Lower lobe of right lung (tissue), 2 donors: ENCODE measurements at places on chromosomes 4 and X. TPM values are rescaled to one million over a fixed set of nuclear protein-coding genes. Genes with fewer than 3 reads are reported as not detected.

GRCh38 chrX:119423631-119424030, 24.5 kb downstream of the SLC25A43 start:
- DNase-seq, result no peak

DNA sequence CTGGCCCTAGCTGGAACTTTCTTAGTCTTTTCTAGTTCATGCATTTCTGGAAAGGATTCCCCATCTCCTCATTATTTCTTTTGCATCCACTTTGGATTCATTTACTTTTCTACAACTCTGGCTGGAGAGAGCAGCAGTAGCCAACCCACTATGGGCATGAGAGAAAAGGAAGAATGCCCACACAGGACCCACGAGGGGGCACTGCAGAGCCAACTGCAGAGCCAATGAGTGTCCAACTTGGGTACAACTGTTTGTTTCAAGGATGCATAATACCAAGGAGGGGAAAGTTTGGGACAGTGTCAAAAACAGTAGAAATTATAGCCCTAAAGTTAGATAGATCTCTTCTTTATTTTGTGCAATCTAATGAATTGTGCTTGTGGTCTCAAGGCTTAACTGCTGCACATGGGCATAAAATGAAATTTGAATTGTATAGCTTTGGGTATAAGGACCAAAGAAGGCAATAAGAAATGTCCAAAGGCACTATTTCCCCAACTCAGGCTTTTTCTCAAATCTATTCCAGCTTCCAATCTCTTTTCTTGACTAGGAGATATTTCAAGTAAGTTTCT, 230.6 kb downstream of the NSUN7 start:
- no peak for DNase-seq

DNA sequence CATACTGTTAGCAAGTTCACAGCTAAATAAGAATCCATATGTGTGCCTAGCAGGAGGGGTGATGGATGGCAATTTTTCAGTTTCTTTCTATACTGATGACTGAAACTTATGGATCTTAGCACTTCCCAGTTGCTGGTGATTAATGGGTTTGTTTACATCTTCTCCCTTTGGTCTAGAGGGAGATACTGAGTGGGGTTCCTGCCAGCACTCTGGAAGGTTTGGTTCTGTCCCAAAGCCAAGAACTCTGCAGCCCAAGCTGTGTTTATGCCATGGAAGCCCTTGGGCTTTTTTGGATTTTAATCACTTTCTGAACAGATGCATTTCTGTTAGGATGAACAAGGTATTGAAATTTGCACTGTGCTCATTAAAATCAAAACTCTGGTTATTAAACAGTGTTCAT, 43.5 kb downstream of the DDIT4L start:
- DNase-seq, result no peak

- no peak for DNase-seq
Measured at GRCh38 chr4:89447543-89447942, 139.9 kb upstream of the GPRIN3 start.

DNA sequence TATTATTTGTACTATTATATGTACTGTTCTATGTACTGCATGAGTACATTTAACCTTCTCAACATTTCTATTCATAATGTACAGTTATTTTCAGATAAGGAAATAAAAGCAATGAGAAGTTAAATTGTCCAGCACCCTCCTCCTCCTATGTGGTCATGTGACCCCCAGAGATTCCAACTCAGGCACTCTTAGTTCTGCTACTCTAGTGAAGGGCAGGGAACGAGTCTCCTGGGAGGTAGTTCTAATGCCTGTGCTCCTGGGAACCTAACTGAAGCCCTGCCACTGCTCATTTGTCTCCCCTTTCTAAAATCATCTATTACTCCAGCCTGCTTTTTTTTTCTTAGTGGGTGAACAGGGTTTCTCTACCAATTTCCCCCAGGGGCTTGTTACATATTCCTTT, 105.9 kb upstream of the GPRIN3 start:
- DNase-seq, result no peak

DNA sequence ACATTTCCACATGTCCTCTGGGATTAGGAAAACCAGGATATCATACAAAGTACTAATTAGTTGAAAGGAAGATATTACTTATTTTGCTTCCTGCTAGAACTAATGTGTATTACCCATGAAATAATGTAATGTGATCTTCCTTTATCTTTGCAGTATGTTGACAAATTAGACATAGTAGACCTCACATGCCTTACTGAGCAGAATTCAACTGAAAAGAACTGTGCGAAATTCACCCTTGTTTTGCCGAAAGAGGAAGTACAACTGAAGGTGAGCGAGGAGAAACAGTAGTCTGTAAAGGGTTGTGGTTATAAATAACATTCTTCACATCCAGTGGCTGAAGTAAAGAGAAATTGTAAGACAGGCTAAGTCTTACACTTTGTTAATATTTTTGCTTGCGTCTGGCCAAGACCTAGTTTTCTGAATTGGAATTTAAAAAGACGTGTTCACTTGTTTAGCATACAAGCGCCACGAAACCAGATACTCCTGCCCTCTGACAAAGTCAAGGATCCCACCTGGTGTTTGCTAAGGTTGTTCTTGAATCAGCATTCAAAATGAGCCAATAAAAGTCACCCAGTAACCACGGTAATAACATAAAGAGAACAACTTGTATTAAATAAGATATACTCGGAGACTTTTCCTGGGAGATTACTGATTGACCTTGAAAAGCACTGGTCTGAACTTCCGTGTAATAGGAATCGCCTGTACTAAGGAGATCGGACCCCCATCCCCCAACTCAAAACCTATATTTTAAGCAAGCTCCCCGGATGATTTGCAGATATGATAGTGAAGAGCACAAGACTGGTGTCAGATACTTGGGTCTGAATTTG, 16.9 kb downstream of the STAP1 start:
- no peak for DNase-seq

DNA sequence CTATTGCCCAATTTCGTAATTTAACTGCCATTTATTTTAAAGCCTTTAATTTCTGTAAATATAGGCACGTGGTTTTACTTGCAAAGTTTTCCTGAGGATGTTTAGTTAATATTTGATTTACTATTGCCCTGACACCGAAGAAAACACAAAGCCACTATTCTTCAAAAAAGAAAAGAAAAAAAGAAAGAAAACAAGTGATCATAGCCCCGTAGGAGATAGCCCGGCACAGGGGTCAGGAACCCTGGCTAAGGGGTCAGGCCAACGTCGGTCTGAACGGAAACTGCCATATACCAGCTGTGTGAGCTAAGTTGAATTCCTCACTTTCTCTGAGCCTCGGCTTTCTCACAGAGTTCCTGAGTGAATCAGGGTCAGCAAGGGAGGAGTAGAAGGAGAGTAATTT, 17.7 kb upstream of the LAMP2 start:
- DNase-seq, result no peak

DNA sequence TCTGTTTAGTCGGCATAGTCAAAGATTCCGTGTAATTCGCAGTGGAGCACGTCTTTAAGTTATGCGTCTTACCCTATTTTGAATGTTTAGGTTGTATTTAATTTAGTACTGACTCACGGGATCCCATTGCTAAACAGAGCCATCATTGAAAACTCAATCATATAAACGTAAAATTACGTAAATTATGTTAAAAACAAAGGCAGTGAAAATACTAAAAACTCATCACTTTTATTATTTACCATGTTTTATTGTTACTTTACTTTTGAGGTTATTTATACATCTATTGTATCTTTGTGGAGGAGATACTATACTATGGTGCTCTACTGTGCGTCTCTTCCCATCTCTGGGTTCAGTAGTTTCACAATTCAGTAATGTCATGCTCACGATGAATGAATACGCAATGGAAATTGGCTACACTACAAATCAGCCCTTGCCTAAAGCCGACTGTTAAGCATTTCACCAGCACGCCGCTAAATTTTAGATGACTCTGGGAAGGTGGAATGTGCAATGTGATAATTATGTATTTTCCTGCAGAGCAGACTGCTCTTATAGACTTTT, 944 bp downstream of the FUNDC2 start:
- DNase-seq, result no peak

DNA sequence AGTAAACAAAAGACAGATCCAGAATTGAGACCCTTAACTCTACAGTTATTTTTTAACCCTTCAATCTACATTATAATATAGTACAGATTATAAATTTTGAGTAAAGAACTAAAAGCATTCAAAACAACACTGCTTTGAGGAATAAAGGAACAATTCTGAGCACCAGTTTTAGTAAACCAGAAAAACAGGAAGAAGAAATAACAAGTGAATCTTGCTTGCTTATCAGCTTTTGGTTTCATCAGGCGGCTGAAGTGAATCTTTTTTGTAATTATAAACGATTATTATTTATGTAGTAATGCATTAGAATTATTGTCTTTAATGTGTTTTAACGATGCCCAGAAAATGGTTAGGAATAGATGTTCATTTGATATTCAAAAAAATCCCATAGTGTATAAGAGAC, 305.4 kb downstream of the ARAP2 start:
- DNase-seq, result no peak

GRCh38 chr4:101970547-101971155, 180.1 kb downstream of the BANK1 start:
- DNase-seq, result no peak

DNA sequence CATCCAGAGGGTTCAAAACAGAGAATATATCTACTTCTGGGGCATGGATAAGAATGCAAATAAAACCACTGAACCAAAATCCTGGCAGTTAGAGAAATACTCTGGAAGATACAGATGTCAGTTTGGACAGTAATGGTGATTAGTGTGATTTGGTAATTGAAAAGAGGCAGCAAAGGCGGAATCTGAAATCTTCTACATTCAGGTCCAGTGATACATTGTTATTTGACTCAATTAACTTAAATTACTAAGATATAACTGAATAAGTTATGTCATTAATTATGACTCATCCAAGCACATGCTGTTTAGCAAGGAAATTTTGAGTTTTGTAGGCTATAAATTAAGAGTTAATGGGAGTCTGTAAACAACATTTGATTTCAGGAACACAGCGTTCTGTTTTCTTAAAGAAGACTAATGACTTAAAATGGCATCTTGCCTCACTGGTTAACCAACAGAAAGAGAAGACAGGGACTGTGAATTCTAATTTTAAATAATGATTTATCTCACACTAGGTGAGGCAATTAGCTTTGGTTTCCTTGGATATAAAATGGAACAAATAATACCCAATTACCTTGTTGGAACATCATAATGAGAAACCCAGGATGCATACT, 937.1 kb downstream of the PDHA2 start:
- DNase-seq, result no peak

- no peak for DNase-seq
Measured at GRCh38 chr4:113179996-113180395, 130.5 kb downstream of the ANK2 start.

DNA sequence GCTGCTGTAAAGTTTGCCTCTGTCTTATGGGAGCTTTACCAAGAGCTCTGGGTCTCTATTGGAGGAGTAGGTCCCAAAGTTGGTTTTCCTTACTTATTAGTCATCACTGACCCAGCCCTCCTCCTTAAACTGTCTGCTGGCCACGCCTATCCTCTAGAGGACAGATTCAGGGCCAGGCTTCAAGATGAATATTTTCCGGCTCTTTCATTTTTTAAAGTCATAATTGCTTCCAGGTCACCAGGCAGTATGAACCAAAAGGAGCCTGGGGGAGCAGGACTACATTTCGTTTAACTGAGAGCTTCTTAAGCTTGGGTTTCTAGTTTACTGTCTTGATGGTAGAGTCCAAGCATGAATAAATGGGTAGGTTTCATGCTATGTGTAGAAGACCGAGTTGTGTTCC, 13.7 kb downstream of the BCORL1 start:
- DNase-seq, result no peak

DNA sequence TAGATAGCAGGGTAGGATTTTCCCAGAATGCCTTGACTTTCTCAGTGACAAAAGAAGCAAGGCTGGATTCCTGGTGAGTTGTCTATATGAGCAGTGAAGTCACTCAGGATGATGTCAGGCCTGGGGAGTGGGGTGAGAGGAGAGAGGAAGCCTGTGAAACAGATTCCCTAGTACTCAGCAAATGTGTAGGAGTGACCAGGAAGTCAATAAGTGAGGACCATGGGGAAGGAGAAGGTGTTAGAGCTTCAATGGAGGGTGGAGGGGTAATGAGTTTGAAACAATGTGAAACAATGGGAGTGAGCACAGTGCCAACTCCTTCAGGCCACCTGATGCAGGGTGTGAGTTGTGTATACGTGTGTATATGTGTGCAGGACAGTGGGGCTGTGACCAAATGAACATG, 2.4 kb upstream of the SLC9A6 start:
- DNase-seq, result no peak

DNA sequence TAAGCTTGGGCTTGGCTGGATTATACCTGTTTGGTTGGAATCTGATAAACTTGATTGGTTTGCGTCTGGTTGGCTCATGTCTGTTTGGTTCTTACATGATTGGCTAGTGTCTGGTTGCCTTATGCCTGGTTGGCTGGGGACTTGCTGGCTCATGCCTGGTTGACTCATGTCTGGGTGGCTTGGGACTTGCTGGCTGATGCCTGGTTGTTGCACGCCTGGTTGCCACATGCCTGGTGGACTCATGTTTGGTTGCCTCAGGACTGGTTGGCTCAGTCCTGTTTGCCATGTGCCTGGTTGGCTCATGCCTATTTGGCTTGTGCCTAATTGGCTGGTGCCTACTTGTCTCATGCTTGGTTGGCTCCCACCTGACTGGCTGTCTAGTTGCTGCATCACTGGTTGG, 104.5 kb downstream of the APOOL start:
- no peak for DNase-seq

- no peak for DNase-seq
Measured at GRCh38 chrX:12581546-12581945, 209.7 kb upstream of the PRPS2 start.

DNA sequence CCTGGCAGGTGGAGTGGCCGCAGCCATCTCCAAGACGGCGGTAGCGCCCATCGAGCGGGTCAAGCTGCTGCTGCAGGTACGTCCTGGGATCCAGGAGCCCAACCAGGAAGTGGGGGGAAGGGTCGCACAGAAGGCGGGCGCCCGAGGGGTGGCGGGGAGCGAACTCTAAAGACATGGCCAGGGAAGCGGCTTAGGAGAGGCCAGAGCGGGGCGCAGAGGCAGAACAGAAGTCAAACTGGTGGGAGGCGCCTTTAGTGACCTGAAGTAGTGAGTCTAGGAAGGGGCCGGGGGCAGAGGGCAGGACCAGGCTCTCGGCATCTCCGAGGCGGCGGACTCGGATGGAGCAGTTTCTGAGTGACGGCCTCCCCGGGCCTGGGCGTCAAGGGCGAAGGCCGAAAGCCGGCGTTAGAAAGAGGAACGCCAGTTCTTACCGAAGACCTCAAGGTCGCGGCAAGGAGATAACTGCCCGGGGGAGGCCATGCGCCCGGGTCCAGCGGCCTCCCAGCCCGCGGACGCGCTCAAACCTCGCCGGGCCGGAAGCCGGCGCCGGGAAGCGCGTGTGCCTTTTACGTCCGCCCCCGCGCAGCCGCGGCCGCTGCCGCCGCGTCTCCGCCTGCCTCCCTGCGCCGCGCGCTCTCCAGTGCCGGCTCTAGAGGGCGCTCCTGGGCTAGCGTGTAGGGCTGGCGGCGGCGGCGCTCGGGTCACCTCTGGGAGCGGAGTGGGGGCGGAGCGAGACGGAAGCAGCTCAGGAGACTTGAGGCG, 488 bp downstream of the SLC25A5 start:
- DNase-seq, result peak; percentile 94

Gene XPNPEP2
- total RNA-seq, result 2.9 TPM

Gene LRP2BP
- total RNA-seq, result 1.5 TPM

Gene VCX3A
- total RNA-seq, result not detected

Gene GAGE1
- total RNA-seq, result not detected

Gene KIAA1210
- total RNA-seq, result not detected

Gene SLC2A9
- total RNA-seq, result 25.2 TPM

Gene SPANXN5
- not detected for total RNA-seq

Gene MXRA5
- 7.0 TPM for total RNA-seq

Gene SORBS2
- 49.3 TPM for total RNA-seq

Gene HSFX2
- not detected for total RNA-seq

Gene BEND4
- total RNA-seq, result 1.3 TPM

Gene SPRY1
- 86.6 TPM for total RNA-seq

Gene F8A1
- total RNA-seq, result 39.6 TPM
